ENCODE measurements at places on chromosomes 12 and 14.
A peak's percentile ranks its signal among the peaks of the same experiment; 100 is the strongest.

DNA sequence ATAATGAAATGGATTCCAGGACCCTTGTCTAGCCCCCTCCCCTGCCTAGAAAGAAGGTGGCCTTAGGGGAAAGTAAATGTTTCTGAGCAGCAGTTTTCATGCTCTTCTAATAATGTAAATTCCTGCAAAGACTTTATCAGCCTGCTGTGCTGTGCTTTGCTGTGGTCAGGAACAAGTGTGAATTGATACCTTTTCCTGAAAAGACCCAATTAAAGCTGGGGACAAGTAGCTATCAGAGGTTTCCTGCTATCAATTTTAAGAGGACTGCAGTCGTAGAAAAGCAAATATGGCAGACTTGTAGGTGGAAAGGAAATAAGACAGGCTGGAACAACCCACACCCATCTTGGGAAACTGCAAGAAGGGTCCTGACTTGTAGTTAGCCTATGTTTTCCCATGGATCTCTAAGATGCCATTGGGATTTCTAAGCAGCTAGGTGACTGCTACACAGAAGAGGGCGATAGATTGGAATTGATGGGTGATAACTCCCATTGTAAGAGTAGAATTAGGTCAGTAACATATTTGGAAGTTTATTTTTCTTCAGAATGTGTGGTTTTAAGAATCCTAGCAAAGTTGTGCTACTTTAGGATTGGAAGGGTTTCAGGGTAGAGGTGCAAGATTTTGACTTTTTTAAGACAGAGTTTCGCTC, 3.1 kb downstream of the DYNLL1 start:
- DNase-seq = no peak

- peak; percentile 48 for DNase-seq
Observed at GRCh38 chr12:12714276-12715021, 2.7 kb upstream of the CDKN1B start.

DNA sequence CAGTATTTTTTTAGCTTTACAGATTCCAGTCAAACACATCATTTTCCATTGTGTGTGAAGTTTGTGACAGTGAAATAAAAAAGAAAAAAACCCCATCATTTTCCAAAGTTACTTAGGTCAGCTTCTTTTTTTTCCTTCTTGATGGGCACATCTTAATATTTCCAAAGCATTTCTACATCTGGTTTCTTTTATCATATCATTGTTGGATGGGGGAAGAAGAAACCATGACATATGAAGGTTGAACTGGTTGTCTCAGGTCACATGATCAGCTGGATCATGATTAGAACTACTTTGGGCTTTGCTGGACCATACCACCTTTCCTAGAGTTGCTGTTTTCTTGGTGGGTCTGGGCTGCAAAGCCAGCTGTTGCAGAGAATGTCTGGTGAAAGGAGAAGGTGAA, 59.8 kb downstream of the FOS start:
- no peak for DNase-seq

DNA sequence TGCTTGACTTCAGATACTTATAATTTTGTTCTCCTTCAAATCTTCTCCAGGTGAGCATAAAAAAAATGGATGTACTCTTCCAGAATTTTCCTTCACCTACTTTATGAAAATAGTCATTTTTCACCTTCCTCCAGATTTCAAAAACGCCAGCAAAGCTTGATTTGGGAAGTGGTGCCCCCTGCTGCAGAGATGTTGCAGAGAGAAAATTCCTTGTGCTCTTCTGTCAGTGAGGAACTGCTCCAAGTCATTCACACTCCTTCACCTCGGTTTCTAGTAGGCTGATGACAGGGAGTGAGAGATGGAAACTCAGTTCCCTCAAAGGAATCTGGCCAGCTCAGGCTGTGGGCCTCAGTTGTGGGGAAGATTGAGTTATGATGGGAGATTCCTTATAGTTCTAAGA, 24.2 kb upstream of the RNASE3 start:
- DNase-seq = no peak

DNA sequence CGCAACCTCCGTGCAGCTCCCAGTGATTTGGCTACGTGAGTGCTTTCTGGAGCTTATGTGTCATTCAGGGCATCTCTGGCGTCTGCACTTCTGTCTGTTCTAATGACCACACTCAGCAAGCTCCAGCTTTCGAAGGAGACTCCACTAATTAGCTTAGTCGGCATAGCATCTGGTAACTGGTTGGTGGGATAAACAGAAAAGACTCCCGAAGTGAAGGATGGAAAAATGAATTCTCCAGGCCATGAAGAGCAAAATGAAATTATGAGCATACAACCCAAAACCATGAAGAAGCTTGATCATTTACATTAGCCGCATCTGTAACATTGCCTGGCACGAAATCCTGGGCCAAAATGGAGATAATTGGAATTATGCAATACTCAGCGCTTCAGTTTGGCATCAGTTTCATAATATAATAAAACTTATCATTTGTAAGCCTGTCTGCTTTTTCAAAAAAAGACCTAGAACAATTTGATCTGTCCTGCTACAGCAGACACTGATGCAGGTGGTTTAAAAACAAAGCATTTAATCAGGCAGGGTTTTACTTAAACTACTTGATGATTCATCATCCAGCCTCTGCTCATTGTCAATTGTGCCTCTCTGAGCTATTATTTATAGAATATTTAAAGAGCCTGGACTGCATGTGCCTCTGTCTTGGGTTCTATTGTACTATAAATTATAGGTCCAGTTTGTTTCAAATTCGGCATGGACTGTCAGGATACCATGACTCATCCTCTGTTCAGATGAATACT, 87.4 kb downstream of the SYT1 start:
- no peak for DNase-seq

- no peak for DNase-seq
Observed at GRCh38 chr12:105272814-105273416, 36.9 kb upstream of the APPL2 start.

DNA sequence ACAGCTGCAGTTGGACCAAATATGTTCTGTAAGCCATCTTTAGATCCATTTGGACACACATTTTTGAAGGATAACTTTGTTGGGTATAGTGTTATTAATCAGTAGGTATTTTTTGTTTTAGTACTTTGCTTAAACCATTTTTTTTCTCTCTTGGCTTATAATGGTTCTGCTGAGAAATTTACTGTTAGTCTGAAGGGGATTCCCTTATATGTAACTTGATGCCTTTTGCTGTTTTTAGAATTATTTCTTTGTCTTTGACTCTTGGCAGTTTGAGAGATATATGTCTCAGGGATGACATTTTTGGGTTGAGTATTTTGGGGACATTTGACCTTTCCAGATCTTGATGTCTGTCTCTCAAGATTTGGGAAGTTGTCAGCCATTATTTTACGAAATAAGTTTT, 169.8 kb downstream of the GPHN start:
- no peak for DNase-seq

Measured in stimulated activated CD4-positive, alpha-beta T cell treated with anti-CD3 and anti-CD28 coated beads, Interleukin-4, amount 100 ng/mL, for 1 hour (primary cell).